ENCODE measurements at places on chromosomes 7 and 10.
A peak's percentile ranks its signal among the peaks of the same experiment; 100 is the strongest.

- DNase-seq: no peak
These were observed 106.9 kb upstream of the BET1 start for GRCh38 chr7:94111009-94111408.

GRCh38 chr10:16966991-16967865, 150.0 kb upstream of the RSU1 start:
- peak; percentile 60 for DNase-seq

DNA sequence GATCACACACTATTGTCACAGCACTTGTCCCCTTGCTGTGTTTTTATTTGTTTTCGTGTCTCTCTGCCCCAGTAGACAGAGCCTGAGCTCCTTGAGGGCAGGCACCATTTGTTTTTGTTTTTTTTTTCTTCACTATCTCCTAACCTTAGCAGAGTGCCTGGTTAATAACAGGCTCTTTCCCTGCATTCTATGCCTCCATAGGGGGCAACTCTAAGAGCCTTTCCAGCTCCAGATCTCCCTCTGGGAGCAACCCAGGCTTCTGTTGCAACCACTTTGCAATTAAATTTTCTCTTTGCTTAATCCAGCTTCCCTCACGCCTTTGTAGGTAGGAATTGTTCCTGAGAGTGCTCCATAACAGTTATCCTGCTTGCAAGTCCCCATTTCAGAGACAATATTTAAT, 148.4 kb downstream of the PLXDC2 start:
- no peak for DNase-seq

DNA sequence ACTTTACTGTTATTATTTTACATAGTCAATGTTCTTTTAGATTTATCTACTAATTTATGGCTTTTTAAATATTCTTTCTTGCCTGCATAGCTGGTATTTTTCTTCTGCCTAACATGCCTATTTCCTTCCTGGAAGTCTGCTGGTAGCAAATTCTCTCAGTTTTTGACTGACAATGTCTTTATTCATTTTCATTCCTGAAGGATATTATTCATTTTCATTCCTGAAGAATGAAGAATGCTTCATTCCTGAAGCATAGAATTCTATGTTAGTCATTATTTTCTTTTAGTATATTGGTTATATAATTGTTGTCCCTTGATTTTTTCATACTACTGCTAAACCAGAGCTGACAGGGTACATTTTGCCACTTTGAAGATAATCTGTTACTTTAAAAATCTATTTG, 41.8 kb downstream of the TMEM168 start:
- DNase-seq: no peak

DNA sequence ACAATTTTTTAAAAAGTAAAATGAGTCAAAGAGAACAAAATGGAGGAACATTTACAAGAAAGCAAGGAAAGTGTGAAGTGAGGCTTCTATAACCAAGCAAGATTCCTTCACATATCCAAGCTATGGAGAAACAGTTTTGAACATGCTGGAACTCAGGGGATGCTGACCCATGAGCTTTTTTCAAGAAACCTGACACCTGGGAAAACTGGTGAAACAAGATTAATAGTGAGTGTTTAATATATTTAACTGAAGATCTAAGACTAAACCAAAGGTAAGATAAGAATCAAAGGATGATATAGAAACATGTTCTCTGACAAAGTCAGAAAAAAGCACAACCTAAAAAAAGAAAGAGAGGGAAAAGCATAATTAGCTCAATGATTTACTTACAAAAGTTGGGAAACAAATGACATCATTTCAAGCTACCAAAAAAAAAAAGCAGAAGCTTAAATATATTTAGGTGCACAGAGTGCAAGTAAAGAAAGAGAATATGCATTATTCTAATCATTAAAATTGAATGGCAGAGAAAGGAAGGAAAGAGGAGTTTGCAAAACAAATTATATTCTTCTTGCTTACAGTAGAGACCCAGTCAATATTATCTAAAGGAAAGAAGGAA, 24.9 kb downstream of the C7orf25 start:
- no peak for DNase-seq

DNA sequence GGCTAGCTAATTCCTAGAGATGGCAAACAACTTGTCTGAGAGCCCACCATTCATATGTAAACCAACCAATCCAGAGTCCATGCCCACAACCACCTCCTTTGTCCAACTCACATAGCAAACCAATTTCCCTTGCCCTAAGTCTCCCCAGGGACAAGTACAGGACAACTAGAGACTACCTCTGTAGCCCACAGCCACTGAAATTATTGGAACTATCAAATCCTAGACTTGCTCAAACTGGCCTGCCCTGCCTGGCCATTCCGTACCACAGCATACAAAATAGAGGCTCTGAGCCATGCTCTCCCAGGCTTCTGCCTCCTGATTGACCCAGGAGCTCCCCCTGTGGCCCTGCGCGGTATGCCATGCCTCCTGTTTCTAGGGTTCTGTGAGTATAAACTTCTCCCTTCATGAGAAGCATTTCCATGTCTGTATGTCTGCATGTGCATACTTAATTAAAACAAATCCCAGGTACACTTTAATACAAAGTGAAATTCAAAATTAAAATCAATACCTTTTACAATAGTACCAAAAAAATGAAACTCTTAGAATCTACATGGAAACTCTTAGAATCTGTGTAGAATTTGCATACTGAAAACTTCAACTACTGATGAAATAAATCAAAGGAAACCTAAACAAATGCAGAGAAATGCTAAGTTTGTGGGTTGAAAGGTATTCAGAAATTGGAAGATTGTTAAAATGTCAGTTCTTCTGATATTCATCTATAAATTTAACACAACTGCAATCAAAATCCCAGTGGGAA, 4.0 kb upstream of the HECW1 start:
- DNase-seq: peak; percentile 62

DNA sequence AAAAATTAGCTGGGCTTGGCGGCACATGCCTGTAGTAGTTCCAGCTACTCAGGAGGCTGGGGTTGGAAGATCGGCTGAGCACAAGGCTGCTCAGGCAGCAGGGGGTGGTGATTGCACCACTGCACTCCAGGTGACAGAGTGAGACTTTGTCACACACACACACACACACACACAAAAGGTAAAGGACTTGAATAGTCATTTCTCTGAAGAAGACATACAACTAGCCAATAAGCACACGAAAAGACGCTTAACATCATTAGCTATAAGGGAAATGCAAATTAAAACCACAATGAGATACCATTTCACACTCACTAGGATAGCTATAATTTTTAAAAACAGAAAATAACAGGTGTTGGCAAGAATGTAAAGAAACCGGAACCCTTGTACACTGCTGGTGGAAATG, 48.6 kb downstream of the HIP1 start:
- no peak for DNase-seq

GRCh38 chr10:118216020-118216419, 126.1 kb downstream of the FAM204A start:
- DNase-seq: no peak

DNA sequence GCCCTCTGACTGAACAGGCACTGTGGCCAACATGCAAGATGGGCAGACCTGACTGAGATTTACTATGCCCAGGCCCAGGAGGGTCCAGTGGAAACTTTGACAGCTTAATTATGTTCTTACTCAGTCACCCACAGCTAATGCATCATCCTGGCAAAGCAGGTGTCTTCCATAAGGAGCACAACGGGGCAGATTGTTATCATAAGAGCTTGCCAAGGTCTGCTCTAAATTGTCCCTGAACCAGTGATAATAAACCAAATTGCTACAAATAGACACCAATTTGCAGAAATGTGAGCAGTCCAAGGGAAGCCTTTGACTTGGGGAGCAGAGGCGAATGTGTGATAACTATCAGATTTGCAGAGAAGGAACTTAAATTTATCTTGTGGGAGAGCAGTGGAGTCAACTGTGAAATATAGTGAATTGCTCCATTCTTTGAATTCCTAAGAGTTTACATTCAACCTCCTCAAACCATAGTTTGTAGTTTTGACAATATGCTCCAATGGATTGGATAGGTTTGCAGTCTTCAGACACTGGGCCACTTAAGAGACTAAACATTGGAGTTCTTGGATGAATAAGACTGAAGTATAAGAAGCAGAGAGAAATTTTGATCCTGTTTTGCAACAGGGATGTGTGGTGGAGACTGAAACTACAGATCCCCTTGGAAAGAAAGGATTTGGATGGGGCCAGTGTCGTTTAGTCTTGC, 494.7 kb downstream of the CCSER2 start:
- no peak for DNase-seq

Data from MG63 (cell line).